ENCODE measurements at places on chromosomes 12 and 14. TPM values are rescaled to one million over a fixed set of nuclear protein-coding genes. Genes with fewer than 3 reads are reported as not detected.

- no peaks in the 10 kb centered on the region for H3K27me3 ChIP-seq
- no peaks in the 10 kb centered on the region for H3K36me3 ChIP-seq
- H3K27ac ChIP-seq = no peak overlapping the region
- no peak overlapping the region for H3K4me3 ChIP-seq
- no peak for DNase-seq
Observed at GRCh38 chr14:64644629-64645028, 59.6 kb upstream of the PLEKHG3 start.

The KLRC4 gene
- not detected for total RNA-seq

DNA sequence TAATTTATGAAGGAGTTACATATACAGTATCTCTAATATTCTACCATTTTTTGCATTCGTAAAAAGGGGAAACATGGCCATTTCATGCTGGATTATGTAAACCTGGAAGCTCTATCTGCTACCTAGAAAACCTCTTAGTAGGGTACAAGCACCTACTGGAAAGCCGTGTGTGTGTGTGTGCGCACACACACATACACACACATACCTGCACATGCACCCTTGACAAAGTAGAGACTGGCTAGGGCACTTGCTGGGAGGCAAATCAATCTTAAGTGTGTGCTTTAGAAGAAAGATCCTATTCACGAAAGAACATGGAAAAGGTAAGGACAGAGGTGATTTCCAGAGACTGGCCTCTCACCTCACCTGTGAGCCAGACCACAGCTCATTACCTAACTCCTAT is 190.8 kb downstream of the SLC5A8 start:
- no peak overlapping the region for H3K27ac ChIP-seq
- DNase-seq = no peak
- no peaks in the 10 kb centered on the region for H3K4me1 ChIP-seq
- H3K36me3 ChIP-seq = no peaks in the 10 kb centered on the region

The NTN4 gene
- total RNA-seq = 63.9 TPM

GRCh38 chr12:56941299-56942017 is 7.2 kb upstream of the SDR9C7 start:
- H3K27ac ChIP-seq = no peak overlapping the region
- H3K27me3 ChIP-seq = no peaks in the 10 kb centered on the region
- H3K4me1 ChIP-seq = no peaks in the 10 kb centered on the region
- no peaks in the 10 kb centered on the region for H3K36me3 ChIP-seq
- DNase-seq = no peak

The CLEC14A gene
- 192 TPM for total RNA-seq

The SLC25A47 gene
- not detected for total RNA-seq

The CLEC6A gene
- total RNA-seq = not detected

DNA sequence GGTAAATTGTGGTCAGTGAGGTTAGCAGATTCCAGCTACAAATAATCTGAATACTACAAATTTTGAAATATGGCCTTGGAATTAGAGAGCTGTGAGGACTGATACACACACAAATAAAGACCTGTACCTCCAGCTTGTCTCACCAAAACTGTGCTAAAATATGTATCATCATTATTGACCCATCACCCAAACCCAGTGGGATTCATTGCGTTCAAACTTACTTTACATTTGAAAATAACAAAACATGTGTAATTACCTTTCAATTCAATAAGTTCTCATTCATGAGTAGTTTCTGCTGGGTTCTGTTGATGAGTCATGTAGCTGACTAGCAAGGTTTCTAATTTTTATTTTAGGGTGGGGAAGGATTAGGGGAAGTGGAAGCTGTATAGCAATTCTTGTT is 170.9 kb downstream of the MSRB3 start:
- no peak overlapping the region for H3K27ac ChIP-seq
- H3K36me3 ChIP-seq = peaks cover 10% of the 10 kb centered on the region
- H3K4me3 ChIP-seq = no peak overlapping the region
- DNase-seq = no peak
- no peaks in the 10 kb centered on the region for H3K4me1 ChIP-seq

DNA sequence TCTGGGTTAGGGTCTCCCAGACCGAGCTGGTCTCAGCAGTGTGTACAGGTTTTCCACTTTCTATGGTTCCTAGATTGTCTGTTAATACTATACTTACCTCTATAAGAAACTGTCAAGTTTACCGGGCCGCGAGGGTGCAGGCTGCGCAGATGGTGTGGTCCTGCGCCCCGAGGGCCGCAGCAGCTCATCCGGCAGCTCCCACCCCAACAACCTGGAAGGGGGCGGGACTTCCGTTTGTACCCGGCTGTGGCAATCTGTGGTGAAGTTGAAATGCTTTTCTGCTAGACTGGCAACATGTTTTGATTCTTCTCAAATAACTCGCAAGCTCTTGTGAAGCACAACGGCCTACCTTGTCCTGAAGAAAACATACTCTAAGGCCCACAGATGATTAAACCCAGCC is at the start of gene CLEC9A:
Gene CLEC9A, plus strand, starts transcription at position 237 of the 400 bp plus-strand sequence. CDS start 22,006 bp downstream, outside the sequence.
- no peak within 1 kb of the TSS for H3K4me3 ChIP-seq
- H3K36me3 ChIP-seq = no peaks in the 10 kb centered on the region
- DNase-seq = no peak
- H3K4me1 ChIP-seq = no peaks in the 10 kb centered on the region
- no peaks in the 10 kb centered on the region for H3K27me3 ChIP-seq

GRCh38 chr14:64821651-64822050 is 58.1 kb downstream of the SPTB start:
- no peak for DNase-seq
- H3K27me3 ChIP-seq = no peaks in the 10 kb centered on the region
- no peak overlapping the region for H3K27ac ChIP-seq
- no peaks in the 10 kb centered on the region for H3K36me3 ChIP-seq

- no peaks in the 10 kb centered on the region for H3K27me3 ChIP-seq
- H3K4me3 ChIP-seq = no peak overlapping the region
- no peaks in the 10 kb centered on the region for H3K36me3 ChIP-seq
- H3K27ac ChIP-seq = no peak overlapping the region
- H3K4me1 ChIP-seq = no peaks in the 10 kb centered on the region
Observed at GRCh38 chr12:43318021-43318420, 234.0 kb downstream of the ADAMTS20 start.

The LYZ gene
- 4.5 TPM for total RNA-seq

The SMCO2 gene
- total RNA-seq = not detected

The SLC6A15 gene
- not detected for total RNA-seq

DNA sequence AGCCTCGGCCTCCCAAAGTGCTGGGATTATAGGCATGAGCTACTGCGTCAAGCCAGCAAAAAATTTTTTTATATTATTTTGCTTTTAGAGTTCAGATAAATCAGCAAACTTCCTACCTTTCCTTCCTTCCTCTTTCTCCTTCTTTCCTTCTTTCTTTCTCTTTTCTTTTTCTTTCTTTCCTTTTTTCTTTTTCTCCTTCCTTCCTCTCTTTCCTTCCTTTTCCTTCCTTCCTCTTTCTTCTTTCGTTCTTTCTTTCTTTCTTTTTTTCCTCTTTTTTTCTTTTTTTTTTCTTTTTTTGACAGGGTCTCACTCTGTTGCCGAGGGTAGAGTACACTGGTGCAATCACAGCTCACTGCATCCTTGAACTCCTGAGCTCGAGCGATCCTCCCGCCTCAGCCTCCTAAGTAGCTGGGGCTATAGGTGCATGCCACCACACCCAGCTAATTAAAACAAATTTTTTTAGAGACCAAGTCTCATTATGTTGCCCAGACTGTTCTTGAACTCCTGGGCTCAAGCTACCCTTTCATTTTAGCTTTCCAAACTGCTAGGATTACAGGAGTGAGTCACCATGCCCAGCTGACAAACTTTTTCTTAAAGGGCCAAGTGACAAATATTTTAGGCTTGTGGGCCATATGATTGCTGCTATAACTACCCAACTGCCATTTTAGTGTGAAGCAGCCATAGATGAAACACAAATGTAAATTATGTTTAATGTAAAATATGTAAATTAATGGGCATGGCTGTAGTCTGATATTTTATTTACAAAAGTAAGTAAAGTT is 7.1 kb upstream of the WASHC4 start:
- no peaks in the 10 kb centered on the region for H3K27me3 ChIP-seq
- H3K36me3 ChIP-seq = no peaks in the 10 kb centered on the region
- no peaks in the 10 kb centered on the region for H3K4me1 ChIP-seq
- H3K4me3 ChIP-seq = no peak overlapping the region
- DNase-seq = no peak

- no peaks in the 10 kb centered on the region for H3K36me3 ChIP-seq
- H3K4me1 ChIP-seq = no peaks in the 10 kb centered on the region
- H3K27me3 ChIP-seq = no peaks in the 10 kb centered on the region
- H3K27ac ChIP-seq = no peak overlapping the region
Observed at GRCh38 chr12:59972905-59973304, 377.1 kb downstream of the SLC16A7 start.

The ALDH1L2 gene
- 68.9 TPM for total RNA-seq

The CLEC4C gene
- total RNA-seq = not detected
